Upper lobe of left lung (tissue), 6 donors: ENCODE measurements at places on chromosomes 3 and 15. TPM values are rescaled to one million over a fixed set of nuclear protein-coding genes. Genes with fewer than 3 reads are reported as not detected.

- no peak overlapping the region for H3K4me3 ChIP-seq
- DNase-seq = no peak
- H3K36me3 ChIP-seq = no peaks in the 10 kb centered on the region
- H3K4me1 ChIP-seq = no peaks in the 10 kb centered on the region
- no peak overlapping the region for H3K27ac ChIP-seq
Observed at GRCh38 chr15:82945326-82945725, 7.2 kb downstream of the HOMER2 start.

DNA sequence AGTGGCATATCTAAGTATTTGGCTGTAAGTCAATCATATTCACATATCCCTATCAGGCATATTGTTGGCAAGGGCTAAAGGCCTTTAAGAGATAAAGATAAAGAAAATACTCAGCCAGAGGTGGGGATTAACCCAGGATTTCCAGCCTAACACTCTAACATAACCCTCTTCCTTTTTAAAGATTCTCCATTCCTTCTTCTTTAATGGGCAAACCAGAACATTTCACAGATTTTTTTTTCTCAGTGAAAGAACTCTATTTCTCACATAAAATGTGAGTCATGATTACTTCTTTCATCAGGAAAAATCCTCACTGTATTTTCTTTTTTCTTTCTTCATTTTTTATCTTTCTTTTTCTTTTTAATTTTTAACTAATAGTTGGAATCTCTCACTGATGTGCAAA is 200.4 kb downstream of the NR1D2 start:
- DNase-seq = no peak
- no peak overlapping the region for H3K27ac ChIP-seq
- H3K4me1 ChIP-seq = peaks cover 4% of the 10 kb centered on the region
- H3K36me3 ChIP-seq = no peaks in the 10 kb centered on the region
- H3K27me3 ChIP-seq = no peaks in the 10 kb centered on the region

DNA sequence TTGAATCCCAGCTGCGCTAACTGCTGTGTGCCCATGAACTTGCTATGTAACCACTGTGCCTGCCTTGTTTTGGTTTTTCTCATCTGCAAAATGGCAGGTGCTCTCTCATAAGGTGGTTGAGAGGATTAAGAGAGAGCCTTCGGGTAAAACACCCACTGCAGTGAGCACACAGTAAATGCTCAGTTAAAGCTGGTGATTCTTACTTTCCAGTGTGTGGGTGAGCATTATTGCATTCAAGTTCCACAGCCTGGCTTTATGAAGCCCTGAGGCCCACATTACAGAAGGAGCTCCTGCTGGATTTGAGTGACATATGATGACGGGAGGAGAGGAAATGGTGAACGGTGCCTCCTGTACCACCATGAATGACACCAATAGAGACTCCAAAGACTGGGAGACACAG is 83.5 kb upstream of the SEC13 start:
- no peaks in the 10 kb centered on the region for H3K27me3 ChIP-seq
- H3K4me1 ChIP-seq = no peaks in the 10 kb centered on the region
- no peak overlapping the region for H3K27ac ChIP-seq
- DNase-seq = no peak
- no peaks in the 10 kb centered on the region for H3K36me3 ChIP-seq

GRCh38 chr15:37136666-37137065 is 36.3 kb upstream of the MEIS2 start:
- no peaks in the 10 kb centered on the region for H3K36me3 ChIP-seq
- H3K4me3 ChIP-seq = no peak overlapping the region
- no peak for DNase-seq
- no peaks in the 10 kb centered on the region for H3K4me1 ChIP-seq
- no peaks in the 10 kb centered on the region for H3K27me3 ChIP-seq

GRCh38 chr15:63950911-63951481 is 95.3 kb downstream of the DAPK2 start:
- peak overlapping the region; percentile 60 for H3K27ac ChIP-seq
- peaks cover 15% of the 10 kb centered on the region for H3K4me1 ChIP-seq
- H3K36me3 ChIP-seq = no peaks in the 10 kb centered on the region

GRCh38 chr15:95520511-95520910 is 810.0 kb upstream of the NR2F2 start:
- H3K4me3 ChIP-seq = no peak overlapping the region
- H3K27ac ChIP-seq = no peak overlapping the region
- no peaks in the 10 kb centered on the region for H3K36me3 ChIP-seq
- no peaks in the 10 kb centered on the region for H3K27me3 ChIP-seq
- no peaks in the 10 kb centered on the region for H3K4me1 ChIP-seq
- DNase-seq = no peak

Gene GP5
- not detected for total RNA-seq

GRCh38 chr3:188749010-188749617 is 422.7 kb upstream of the TPRG1 start:
- H3K36me3 ChIP-seq = no peaks in the 10 kb centered on the region
- no peak overlapping the region for H3K27ac ChIP-seq
- H3K27me3 ChIP-seq = no peaks in the 10 kb centered on the region
- no peaks in the 10 kb centered on the region for H3K4me1 ChIP-seq

GRCh38 chr3:152446495-152446894 is 177.8 kb downstream of the MBNL1 start:
- H3K36me3 ChIP-seq = peaks cover 4% of the 10 kb centered on the region
- no peak overlapping the region for H3K4me3 ChIP-seq
- no peaks in the 10 kb centered on the region for H3K27me3 ChIP-seq
- H3K4me1 ChIP-seq = peaks cover 41% of the 10 kb centered on the region
- no peak for DNase-seq
- peak overlapping the region; percentile 5 for H3K27ac ChIP-seq

DNA sequence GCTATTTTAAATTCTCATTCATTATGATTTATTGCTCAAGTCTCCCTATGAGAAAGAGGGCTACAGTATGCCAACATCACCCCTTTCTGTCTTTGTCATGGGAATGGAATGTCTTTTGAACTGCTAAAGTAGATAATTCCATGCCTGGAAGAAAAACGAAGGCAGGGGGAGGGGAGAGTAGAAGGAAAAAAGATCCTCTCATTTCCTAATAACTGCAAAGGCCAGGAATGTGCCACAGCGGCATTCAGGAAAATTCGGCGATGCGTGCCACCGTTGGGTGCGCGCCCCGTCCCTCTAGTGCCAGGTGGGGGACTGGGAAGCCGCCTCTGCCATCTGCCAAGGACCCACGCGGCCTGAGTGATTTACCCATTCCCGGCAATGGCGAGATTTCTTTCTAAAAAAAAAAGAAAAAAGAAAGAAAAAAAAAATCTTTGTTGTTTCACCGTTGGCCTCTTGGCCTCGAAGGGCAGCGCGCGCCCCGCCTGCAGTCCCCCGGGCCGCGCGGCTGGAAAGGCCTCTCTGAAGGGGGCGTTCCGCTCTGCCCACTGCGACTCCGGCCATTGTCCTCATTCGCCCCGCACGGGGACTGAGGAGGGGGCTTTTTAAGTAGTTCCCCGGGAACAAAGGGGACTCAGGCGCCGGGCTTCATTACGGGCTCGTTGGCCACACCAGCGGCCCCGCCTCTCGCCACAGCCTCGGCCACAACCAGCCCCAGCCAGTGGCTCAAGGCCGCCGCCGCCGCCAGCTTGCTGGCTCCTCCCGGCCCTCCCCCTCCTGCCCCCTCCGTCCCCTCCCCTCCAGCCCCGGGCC is 54.5 kb downstream of the CPN2 start:
- peak; percentile 87 for DNase-seq
- no peaks in the 10 kb centered on the region for H3K27me3 ChIP-seq
- H3K36me3 ChIP-seq = no peaks in the 10 kb centered on the region
- peak overlapping the region; percentile 53 for H3K27ac ChIP-seq
- H3K4me3 ChIP-seq = peak overlapping the region; percentile 39

Gene ARHGAP11A
- total RNA-seq = 2.6 TPM

- no peaks in the 10 kb centered on the region for H3K4me1 ChIP-seq
- no peaks in the 10 kb centered on the region for H3K36me3 ChIP-seq
- H3K27me3 ChIP-seq = no peaks in the 10 kb centered on the region
- H3K27ac ChIP-seq = no peak overlapping the region
Observed at GRCh38 chr15:62857411-62857853, 185.1 kb upstream of the TPM1 start.

- H3K27ac ChIP-seq = no peak overlapping the region
- H3K36me3 ChIP-seq = no peaks in the 10 kb centered on the region
- H3K27me3 ChIP-seq = no peaks in the 10 kb centered on the region
- DNase-seq = no peak
Observed at GRCh38 chr3:179495483-179495882, 44.2 kb upstream of the GNB4 start.

DNA sequence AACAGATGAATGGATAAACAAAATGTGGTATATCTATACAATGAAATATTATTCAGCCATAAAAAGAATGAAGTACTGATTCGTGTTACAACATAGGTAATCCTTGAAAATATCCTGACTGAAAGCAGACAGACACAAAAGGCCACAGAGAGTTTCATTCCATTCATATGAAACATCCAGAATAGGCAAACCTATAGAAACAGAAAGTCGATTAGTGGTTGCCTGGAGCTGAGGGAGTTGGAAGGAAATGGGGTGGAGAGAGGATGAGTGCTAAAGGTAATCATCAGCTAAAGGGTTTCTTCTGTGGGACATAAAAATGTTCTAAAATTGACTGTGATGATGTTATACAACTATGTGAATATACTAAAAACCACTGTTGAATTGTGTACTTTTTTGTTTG is 22.9 kb downstream of the FOXP1 start:
- no peak overlapping the region for H3K27ac ChIP-seq
- H3K36me3 ChIP-seq = no peaks in the 10 kb centered on the region
- no peak overlapping the region for H3K4me3 ChIP-seq
- peaks cover 5% of the 10 kb centered on the region for H3K4me1 ChIP-seq
- no peaks in the 10 kb centered on the region for H3K27me3 ChIP-seq
- no peak for DNase-seq

Gene SLC22A13
- 0.27 TPM for total RNA-seq

Gene RPL35A
- total RNA-seq = 366 TPM

DNA sequence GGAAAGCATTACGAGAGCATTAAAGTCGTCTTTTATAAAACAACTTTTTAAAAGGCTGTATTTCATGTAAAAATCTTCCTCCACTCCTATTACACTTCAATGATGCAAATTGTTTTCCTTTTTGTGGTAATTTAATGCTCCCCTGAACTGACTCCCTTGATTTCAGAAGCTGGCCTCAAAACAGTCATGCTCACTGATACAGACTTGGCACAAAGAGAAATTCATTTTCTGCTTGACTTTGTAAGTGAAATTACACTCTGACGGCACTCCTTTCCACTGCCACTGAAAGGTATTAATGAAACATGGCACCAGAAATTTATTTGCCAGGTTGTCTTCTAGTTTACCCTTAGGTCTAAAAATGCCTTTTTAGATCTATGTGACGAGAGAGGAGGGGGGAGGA is 215.5 kb downstream of the LRRC3B start:
- no peak overlapping the region for H3K4me3 ChIP-seq
- no peaks in the 10 kb centered on the region for H3K4me1 ChIP-seq
- no peaks in the 10 kb centered on the region for H3K27me3 ChIP-seq
- H3K27ac ChIP-seq = no peak overlapping the region

DNA sequence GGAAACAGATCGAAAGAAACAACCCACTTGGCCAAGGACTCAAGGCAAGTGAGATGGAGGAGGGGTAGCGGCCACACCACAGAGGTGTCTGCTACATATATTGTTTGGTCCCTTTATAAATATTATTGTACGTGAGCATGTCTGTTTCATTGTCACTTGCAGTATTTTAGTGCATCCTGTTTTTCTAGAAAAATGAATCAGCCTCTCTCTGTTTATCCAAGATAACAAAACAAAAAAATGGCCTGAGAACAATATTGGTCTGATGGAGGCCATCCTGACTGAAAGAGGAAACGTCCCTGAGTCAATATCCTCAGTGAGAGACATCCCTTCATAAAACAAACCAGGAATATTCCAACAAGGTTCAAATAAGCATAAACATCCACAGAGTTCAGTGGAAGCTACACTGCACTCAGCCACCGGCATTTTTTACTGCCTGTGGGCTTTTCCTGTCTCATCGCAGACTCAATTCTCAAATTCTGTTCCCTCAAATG is 42.0 kb downstream of the WWTR1 start:
- H3K4me3 ChIP-seq = no peak overlapping the region
- no peaks in the 10 kb centered on the region for H3K36me3 ChIP-seq
- H3K27me3 ChIP-seq = no peaks in the 10 kb centered on the region
- peak overlapping the region; percentile 48 for H3K27ac ChIP-seq
- peaks cover 23% of the 10 kb centered on the region for H3K4me1 ChIP-seq

Gene RASL12
- 29.8 TPM for total RNA-seq

Gene LYSMD4
- 7.6 TPM for total RNA-seq
